ENCODE measurements at places on chromosomes 11 and 22. TPM values are rescaled to one million over a fixed set of nuclear protein-coding genes. Genes with fewer than 3 reads are reported as not detected.

Gene SDHAF2
- 58.3 TPM for total RNA-seq

DNA sequence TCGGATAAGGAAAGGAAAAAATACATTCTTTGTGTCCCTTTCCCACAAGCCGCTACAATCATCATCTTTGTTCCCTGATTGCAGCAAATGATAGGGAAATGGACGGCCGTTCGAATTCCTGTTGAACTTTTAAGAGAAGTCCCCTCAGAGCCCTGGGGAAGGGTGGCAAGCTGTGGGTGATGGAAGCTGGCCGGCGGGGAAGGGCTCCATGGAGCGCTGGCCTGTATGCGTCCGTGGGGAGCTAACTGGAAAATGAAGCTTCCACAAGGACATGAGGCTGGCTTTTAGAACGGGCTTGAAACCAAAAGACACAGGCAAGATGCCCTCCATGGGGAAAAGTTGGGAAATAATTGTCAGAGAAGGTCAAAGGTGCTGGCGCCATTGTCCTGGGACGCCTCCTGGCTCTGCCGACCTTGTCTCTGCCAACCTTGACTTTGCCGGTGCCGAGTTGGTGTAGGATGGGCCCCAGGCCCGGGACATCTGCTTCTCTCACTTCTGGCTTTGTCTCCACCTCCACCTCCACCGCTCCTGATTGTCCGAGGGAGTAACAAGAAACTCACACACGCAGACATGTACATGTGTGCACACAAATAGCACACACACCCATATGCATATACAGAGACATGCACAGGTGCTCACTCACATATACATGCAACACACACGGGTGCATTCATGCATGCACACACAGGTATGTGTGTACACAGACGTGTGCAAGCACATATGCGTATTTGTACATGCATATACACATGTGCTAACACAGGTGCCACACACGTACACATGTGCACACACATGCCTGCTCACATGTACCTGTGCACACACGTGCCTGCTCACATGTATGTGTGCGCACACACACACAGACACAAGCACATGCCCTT is 14.5 kb upstream of the PPARA start:
- no peak for DNase-seq

- DNase-seq: no peak
Observed at GRCh38 chr11:114321621-114322257, 25.5 kb downstream of the NNMT start.

DNA sequence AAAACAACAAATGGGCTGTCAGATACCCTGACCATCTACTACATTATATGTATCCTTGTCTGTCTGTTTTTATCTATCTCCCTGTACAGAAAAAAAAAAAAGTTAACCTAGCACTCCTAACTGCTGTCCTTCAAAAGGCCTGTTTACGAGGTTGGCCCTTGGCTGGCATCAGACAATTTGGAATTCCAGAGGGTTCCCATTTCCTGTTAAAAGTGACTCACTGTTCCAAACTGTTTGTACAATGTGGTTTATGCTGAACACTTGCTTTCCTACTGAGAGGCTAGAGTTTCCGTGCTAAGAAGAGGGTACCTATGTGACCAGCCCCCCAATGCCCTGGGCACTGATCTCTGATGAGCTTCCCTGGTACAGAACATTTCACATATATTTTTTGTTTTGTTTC is 65.9 kb upstream of the HMGXB4 start:
- DNase-seq: no peak

DNA sequence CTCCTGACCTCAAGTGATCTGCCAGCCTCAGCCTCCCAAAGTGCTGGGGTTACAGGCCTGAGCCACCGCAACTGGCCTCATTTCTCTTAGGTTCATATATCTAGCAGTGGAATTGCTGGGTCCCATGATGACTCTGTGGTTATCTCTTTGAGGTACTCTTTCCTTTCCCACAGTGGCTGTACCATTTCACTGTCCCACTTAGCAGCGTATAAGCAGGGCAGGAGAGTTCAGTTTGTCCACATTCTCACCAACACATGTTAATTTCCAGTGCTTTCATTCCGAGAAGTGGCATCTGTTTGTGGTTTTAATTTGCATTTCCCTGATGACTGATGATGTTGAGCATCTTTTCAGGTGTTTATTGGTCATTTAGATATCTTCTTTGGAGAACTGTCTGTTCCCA is 16.4 kb downstream of the PRR5 start:
- no peak for DNase-seq
